Stimulated activated naive CD8-positive, alpha-beta T cell treated with anti-CD3 and anti-CD28 coated beads, Interleukin-15, amount 100 ng/mL, for 72 hours (primary cell): ENCODE measurements at places on chromosomes 12 and 14.

DNA sequence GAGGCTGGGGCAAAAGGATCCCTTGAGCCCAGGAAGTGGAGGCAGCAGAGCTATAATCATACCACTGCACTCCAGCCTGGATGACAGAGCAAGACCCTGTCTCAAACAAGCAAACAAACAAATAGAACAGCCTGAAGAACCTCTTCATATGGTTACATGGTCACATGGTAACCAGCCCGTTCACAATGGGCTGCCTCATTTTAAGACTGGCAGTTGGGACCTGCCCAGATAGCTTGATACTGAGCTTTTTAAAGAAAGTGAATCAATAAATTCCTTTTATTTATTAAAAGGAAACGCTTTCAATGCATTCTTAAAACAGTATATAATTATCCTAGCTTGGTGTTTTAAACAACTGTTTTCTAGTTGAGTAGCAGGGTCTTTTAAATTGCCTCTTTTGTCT is 10.5 kb downstream of the MLXIP start:
- DNase-seq: no peak

- no peak for DNase-seq
Measured at GRCh38 chr12:3882896-3883564, 9.8 kb upstream of the PARP11 start.

GRCh38 chr12:52832985-52833905 is 866 bp downstream of the KRT79 start:
- DNase-seq: no peak

DNA sequence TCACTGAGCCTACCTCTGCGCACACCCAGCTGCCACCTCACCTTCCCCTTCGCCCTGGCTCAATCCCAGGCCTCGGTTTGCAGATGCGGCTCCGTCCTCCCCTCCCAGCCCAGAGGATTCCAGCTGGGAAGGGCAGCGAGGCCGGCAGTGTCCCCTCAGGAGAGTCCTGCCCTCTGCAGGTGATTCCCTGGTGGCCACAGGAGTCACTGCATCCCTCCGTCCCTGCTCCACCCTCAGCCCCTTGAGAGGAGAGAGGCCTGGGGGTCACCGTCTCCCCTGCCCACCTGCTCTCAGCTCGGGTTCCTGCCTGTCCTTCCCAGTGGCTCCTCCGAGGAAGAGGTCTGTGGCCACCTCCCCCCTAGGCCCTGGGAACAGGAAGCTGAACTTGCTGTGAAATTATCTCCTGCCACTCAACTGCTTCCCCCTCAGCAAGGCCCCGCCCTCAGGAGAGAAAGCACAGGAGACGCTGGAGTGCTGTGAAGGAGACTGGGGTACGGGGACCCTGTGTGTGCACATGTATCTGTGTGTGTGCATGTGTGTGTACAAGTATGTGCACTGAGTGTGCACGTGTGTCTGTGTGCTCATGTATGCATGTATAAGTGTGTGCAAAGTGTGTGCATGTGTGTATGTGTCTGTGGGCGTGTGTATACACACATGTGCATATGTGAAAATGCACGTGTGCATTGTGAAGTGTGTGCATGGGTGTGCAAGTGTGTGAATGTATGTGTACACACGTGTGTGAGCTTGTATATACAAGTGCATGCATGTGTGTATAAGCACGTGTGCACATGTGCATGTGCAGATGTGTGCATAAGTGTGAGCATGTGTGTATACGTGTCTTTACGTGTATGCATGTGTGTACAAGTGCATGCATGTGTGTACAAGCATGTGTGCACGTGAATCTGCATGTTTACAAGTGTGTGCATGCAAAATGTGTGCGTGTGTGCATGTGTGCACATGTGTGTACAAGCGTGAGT is 13.2 kb upstream of the GALNT9 start:
- DNase-seq: no peak

GRCh38 chr14:53874704-53875103 is 81.9 kb downstream of the BMP4 start:
- DNase-seq: no peak

GRCh38 chr14:106728611-106729010 is 1202.2 kb downstream of the TMEM121 start:
- no peak for DNase-seq

DNA sequence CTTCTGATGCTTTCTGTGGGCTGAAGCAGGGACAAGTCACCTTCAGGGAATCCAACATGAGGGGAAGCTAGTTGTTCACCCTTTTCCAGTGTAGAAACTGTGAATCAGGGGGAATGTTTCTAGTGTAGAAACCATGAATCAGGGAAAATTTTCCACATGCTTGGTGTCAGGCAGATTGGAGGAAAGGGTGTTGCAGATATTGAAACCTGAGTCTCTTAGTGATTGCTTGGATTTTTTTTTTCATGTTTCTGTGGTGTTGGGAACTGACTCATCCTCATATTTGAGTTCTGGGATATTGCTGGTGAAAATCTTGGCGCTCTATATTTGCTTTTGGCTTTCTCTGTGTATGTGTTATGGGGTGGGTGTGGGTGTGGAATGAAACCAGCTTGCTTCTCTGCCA is 144.5 kb upstream of the FBXO33 start:
- DNase-seq: no peak

DNA sequence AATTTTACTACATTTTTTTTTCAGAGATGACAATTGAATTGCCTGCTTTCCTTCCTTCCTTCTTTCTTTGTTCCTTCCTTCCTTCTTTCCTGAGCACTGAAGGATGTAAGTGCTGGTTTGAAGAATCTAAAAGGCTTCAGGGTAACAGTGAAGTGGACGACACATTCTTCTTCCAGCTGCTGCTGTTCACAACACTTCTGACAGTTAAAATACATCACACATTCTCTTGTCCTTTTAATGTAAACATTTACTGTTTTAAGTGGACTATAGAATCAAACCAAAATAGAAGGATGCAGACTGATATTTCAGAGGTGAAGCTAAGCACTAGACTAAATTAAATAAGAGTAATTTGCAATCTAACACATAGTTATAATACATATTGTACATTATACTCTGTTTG is 151.5 kb downstream of the MSRB3 start:
- no peak for DNase-seq

- peak; percentile 36 for DNase-seq
Measured at GRCh38 chr14:21748869-21749303, 75.3 kb upstream of the OR4E1 start.

GRCh38 chr12:94717656-94718055 is 67.3 kb upstream of the TMCC3 start:
- no peak for DNase-seq

DNA sequence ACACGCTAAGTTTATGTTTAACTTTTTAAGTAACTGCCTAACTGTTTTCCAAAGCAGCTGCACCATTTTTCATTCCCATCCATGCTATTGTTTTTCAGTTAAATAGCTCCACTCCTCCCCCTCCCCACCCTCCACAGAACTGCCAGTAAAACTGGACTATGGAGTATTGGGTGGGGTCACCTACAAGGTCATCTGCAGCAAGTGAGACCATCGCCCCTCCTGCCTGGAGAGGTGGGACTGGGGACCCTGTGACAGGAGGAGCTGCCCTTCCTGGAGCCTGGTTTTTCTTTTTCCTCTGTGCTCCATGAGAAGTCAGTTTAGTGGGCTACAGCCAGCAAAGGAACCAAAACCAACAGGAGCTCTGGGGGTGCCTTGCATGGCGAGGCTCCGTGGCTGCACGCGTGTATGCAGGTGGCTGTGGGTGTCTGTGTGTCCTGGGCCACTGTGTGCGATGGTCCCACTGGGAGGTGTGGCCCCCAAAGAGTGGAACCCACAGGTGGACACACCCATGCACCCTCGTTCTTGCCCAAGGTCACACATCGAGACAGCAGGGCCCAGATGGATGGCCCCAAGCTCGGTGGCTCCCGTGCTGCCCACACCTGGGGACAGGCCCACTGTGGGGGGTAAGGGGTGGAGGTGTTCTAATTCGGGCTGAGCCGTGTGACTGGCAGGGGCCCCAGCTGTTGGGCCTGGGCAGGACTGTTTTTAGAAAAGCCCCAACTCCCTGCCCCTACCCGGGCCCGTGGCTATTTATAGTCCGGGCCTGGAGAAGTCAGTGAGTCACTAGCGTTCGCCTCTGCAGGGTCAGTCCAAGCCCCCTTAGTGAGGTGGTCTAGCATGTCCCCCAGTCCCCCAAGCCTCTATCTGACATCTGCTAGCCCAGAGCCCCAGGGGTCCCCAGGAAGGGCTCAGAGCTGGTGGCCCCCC is 2.3 kb upstream of the ADSS1 start:
- DNase-seq: no peak

- no peak for DNase-seq
Measured at GRCh38 chr14:75198291-75198933, 22.0 kb upstream of the TMED10 start.

- no peak for DNase-seq
Measured at GRCh38 chr14:91257328-91258010, 13.0 kb upstream of the GPR68 start.

GRCh38 chr12:27924350-27925135 is 48.0 kb downstream of the PTHLH start:
- DNase-seq: no peak

GRCh38 chr12:97560350-97560749 is 97.7 kb downstream of the RMST start:
- no peak for DNase-seq

GRCh38 chr14:30525833-30526232 is 33.1 kb upstream of the G2E3 start:
- no peak for DNase-seq

DNA sequence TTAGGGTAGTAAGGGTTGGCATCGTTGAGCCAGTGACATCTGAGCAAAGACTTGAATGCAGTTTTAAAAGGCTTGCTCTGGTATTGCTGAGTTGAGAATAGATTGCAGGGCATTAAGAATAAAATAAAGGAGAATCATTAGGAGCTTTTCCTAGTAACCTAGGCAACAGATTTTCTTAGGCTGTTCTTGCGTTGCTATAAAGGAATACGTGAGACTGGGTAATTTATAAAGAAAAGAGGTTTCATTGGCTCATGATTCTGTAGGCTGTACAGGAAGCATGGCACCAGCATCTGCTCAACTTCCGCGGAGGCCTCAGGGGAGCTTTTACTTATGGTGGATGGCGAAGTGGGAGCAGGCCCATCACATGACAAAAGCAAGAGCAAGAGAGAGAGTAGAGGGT is 97.4 kb downstream of the RAD51B start:
- DNase-seq: no peak

GRCh38 chr12:119842380-119842779 is 34.7 kb downstream of the CIT start:
- DNase-seq: no peak

GRCh38 chr14:92922883-92923743 is at the start of gene CHGA:
Gene CHGA, plus strand, starts transcription at chr14:92923150. Its CDS starts 210 bp downstream, at chr14:92923360.
- DNase-seq: peak; percentile 50

GRCh38 chr12:56336361-56337167 is 2.1 kb upstream of the IL23A start:
- DNase-seq: no peak

DNA sequence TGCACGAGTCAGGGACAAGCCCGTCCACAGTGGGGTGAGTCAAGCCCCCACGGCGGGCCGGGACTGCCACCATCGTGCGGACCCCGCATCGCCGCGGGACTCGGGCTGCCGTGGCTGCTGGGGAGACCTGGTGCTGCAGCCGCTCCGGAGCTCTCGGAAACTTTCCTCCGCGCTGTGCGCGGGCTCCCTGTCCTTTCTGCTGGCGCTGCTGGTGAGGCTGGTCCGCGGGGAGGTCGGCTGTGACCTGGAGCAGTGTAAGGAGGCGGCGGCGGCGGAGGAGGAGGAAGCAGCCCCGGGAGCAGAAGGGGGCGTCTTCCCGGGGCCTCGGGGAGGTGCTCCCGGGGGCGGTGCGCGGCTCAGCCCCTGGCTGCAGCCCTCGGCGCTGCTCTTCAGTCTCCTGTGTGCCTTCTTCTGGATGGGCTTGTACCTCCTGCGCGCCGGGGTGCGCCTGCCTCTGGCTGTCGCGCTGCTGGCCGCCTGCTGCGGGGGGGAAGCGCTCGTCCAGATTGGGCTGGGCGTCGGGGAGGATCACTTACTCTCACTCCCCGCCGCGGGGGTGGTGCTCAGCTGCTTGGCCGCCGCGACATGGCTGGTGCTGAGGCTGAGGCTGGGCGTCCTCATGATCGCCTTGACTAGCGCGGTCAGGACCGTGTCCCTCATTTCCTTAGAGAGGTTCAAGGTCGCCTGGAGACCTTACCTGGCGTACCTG is 1.1 kb downstream of the PDE3A start:
- peak; percentile 10 for DNase-seq

- DNase-seq: peak; percentile 59
Measured at GRCh38 chr14:35400648-35401421, 3.7 kb downstream of the NFKBIA start.

DNA sequence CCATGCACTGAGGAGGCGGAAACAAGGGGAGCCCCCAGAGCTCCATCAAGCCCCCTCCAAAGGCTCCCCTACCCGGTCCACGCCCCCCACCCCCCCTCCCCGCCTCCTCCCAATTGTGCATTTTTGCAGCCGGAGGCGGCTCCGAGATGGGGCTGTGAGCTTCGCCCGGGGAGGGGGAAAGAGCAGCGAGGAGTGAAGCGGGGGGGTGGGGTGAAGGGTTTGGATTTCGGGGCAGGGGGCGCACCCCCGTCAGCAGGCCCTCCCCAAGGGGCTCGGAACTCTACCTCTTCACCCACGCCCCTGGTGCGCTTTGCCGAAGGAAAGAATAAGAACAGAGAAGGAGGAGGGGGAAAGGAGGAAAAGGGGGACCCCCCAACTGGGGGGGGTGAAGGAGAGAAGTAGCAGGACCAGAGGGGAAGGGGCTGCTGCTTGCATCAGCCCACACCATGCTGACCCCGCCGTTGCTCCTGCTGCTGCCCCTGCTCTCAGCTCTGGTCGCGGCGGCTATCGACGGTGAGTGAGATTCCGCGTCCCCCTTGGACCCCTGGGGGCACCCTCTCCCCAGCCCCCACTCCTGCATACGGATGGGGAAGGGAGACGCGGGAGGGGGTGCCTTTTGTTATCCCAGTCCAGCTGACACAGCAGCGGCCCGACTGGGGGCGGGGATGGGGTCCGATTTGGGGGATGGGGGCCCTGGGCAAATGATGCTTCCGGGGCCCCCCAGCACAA is 400 bp downstream of the LRP1 start:
- DNase-seq: no peak

DNA sequence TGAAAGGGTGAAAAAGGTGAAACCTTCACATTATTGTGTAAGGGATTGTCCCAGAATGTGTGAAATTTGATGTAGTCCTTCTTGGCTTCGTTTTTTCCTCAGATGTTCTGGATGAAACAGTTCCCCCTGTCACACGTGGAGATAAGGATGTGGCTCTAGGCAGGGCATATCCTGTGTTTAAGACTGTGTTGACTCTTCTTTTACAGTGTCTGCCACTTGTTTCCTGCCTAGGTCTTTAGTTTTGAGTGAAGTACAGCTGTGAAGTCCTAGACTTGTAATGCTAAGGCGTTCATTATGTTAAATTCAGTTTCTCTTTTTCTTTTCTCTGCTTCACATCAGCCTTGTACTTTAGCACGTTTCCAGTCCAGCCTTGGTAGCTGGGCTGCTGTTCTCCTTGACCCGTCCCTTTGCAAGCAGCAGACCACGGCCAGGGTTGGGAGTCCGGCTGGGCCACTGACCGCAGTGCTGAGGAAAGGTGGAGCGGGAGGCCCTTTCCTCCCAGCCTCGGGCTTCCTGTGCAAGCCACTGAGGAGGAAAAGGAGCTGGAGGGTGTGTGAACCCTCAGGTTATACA is 59.1 kb downstream of the RASSF3 start:
- peak; percentile 32 for DNase-seq
